ENCODE measurements at places on chromosomes 1 and 21.

GRCh38 chr1:187313115-187313514 lies 484.4 kb downstream of the PLA2G4A start:
- DNase-seq, result no peak

GRCh38 chr1:30929135-30929889 lies 20.8 kb upstream of the SDC3 start:
- DNase-seq, result no peak

DNA sequence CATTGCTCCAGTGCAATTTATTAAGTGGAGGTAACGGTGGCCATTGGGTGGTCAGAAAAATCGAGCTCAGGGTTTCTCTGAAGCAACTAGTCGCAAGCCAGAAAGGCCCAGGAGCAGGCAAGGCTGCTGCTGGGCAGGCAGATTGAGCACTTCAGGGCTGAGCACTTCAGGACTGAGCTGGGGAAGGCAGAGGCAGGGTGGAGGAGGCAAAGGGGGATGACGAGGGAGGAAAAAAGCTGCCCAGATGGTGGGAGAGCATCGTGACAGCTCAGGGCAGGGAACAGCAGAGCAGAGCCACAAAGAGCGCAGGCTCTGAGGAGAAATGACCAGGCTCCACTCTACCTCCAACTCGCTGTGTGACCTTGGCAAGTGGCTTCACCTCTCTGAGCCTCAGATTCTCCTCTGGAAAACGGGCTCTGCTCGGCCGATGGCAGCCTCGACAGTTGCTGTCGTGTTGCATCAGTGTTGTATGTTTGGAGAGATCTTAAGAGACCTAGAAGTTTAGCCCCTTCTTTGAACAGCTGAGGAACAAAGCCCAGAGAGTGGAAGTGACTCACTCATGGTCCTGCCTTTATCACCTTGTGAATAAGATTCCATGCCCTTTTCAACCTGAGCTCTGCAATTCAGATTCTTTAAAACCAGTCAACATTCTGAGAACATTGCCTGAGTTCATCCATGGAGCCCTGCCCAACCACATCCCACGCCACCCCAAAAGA lies 141.4 kb downstream of the SYF2 start:
- no peak for DNase-seq

GRCh38 chr1:213783893-213784292 lies 203.9 kb upstream of the PROX1 start:
- DNase-seq, result no peak

GRCh38 chr1:70948396-70949017 lies 99.1 kb downstream of the PTGER3 start:
- no peak for DNase-seq

- no peak for DNase-seq
Measured at GRCh38 chr1:16614361-16615252, 1.2 kb upstream of the NBPF1 start.

GRCh38 chr1:112244131-112244530 lies 151.9 kb upstream of the CTTNBP2NL start:
- no peak for DNase-seq

Data from D721Med (cell line).